ENCODE measurements at places on chromosomes 5 and 9. TPM values are rescaled to one million over a fixed set of nuclear protein-coding genes. Genes with fewer than 3 reads are reported as not detected.
A peak's percentile ranks its signal among the peaks of the same experiment; 100 is the strongest.

Gene ADGRD2
- not detected for total RNA-seq

- H3K36me3 ChIP-seq = peaks cover 8% of the 10 kb centered on the region
- no peak overlapping the region for H3K27ac ChIP-seq
- peaks cover 6% of the 10 kb centered on the region for H3K4me1 ChIP-seq
Observed at GRCh38 chr5:68490406-68490805, 274.9 kb downstream of the PIK3R1 start.

DNA sequence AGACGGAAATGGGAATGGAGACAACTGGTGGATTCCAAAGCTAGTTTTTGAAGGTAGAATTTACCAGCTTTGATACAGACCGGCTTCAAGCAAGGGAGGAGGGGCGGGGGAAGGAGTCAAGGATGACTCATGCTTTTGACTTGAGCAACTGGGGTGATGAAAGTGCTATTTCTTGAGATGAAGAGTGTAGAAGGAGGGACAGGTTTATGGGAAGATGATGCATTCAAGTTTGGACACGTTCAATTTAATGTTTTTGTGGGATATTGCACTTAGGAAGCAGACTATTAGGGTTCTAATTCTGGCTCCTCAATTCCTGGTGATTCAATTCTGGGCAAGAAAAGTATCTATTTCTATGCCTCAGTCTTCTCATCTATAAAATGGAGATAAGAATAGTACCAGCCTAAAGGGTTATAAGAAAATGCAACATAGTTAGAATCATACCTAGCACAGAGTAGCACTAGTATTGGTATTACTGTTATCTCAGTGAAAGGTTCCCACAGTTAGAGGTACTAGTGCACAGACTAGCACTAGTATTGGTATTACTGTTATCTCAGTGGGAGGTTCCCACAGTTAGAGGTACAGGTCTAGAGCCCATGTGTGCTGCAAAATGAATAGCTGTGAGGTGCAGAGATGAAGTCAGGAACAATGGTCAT is 4.6 kb downstream of the NIPAL4 start:
- H3K4me1 ChIP-seq = peaks cover 39% of the 10 kb centered on the region
- H3K27me3 ChIP-seq = no peaks in the 10 kb centered on the region
- H3K27ac ChIP-seq = peak overlapping the region; percentile 82
- no peaks in the 10 kb centered on the region for H3K36me3 ChIP-seq
- peak; percentile 86 for DNase-seq

DNA sequence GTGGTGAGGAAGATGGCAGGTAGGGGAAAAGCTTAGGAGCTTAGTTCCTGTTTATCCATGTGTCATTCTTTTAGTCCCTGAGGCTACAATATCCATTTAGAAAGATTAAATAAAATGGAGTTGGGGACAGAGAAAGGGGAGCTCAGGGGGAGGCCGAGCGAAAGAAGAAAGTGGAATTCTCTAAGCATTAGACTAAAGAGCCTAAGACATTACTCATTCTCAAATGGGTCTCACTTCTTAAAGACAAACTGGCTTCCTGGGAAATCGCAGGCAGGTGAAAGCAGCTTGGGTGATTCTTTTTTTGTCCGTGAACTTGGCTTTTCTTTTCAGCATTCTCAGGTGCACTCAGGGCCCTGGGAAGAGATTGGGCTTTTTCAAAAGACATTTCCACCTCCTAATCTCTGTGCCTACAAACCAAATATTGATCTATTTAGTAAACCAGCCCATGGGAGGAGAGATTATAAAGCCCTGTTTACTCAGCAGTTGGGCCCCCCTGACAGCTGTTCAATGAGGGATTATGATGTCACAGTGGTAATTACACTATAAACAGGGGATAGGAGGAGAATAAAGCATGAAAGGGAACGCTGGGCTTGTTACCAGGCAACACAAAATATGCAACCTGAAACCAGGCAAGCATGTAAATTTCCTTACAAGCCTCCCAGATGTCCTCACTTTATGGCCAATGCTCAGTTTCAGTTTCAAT is 584.0 kb downstream of the ACTL7B start:
- no peak overlapping the region for H3K27ac ChIP-seq
- H3K4me1 ChIP-seq = peaks cover 23% of the 10 kb centered on the region
- H3K4me3 ChIP-seq = peak overlapping the region; percentile 84

GRCh38 chr5:107700481-107700880 is 29.7 kb upstream of the EFNA5 start:
- no peak overlapping the region for H3K27ac ChIP-seq
- no peaks in the 10 kb centered on the region for H3K36me3 ChIP-seq
- H3K27me3 ChIP-seq = no peaks in the 10 kb centered on the region
- no peak for DNase-seq
- H3K4me1 ChIP-seq = no peaks in the 10 kb centered on the region

GRCh38 chr9:3331801-3332200 is 194.0 kb downstream of the RFX3 start:
- peaks cover 10% of the 10 kb centered on the region for H3K4me1 ChIP-seq
- H3K27ac ChIP-seq = no peak overlapping the region
- no peaks in the 10 kb centered on the region for H3K36me3 ChIP-seq
- no peak for DNase-seq
- no peak overlapping the region for H3K4me3 ChIP-seq

DNA sequence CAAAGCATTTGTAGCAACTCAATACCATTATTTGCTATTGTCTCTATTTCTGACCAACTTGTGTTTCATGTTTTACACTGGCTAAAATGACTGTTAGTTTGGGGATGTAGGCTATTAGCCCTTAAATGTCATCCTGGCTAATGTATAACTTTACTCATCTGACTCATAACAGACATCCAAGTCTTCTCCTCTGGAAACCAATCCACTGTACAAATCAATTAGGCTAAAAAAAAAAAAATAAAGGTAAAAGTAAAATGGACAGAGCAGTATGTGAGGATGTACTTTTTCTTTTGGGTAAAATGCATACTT is 20.6 kb downstream of the MEGF9 start:
- H3K27me3 ChIP-seq = no peaks in the 10 kb centered on the region
- peak overlapping the region; percentile 59 for H3K27ac ChIP-seq
- H3K4me1 ChIP-seq = peaks cover 52% of the 10 kb centered on the region
- no peaks in the 10 kb centered on the region for H3K36me3 ChIP-seq
- H3K4me3 ChIP-seq = peak overlapping the region; percentile 7
- peak; percentile 30 for DNase-seq
